Peyer's patch (tissue), 4 donors: ENCODE measurements at places on chromosomes 3 and 15.

DNA sequence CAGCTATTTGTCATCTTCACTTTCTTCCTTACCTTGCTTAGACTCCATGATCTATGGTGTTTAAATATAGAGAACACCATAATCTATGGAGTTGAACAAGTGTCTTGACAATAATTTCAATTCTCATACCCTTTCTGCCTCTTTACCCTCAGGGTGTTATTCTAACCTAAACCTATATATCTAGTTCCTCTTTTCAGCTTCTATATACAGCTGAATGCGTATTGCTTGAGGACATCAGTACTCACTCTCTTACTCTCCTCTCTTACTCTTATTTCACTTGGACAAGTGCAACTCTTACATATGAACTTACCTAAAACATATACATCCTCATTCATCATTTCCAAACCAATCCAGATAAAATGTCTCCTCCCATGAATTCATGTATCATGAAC is 187.1 kb downstream of the RAP2B start:
- DNase-seq: no peak
- H3K36me3 ChIP-seq: no peaks in the 10 kb centered on the region
- H3K4me3 ChIP-seq: no peak overlapping the region
- no peak overlapping the region for H3K27ac ChIP-seq
- no peaks in the 10 kb centered on the region for H3K27me3 ChIP-seq

DNA sequence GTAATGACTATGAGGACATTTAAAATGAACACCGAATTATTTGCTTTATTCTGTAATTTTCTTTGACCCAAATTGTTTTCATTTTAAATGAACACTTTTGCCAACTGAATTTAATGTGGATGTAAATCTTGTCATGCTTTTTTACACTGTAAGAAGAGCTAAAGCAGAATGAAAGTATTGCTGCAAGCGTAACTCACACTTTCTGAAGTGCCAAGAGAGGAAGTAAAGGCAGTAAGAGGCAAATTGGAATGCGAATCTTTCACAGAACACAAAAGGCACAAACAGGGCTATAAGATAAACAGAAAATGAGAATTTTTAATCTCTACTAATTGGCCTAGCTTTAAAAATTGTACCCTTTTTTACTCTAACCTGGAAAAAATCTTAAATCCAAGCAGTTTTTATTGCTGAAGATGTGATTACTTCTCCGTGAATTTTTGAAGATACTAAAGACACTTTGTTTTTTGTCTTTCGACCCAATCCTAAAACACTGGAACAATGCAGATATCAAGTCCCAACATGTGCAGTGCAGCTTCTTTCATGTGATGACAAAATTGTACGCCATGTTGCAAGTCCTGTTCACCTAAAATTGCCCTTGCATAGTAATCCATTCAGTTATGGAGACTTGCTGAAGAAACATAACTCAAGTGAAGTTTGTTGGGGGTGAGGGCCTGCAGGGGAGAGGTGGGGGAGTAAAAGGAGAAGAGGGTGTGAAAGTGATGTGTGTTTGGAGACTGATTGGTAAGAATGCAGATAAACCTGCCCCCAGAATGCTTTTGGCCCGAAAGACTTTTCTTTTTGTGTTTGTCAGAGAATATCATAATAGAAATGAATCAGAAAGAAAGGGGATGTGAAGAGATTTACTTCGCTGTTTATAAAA is 1.4 kb downstream of the ARID3B start:
- H3K36me3 ChIP-seq: peaks cover 3% of the 10 kb centered on the region
- H3K4me3 ChIP-seq: peak overlapping the region; percentile 92
- H3K27ac ChIP-seq: peak overlapping the region; percentile 95

DNA sequence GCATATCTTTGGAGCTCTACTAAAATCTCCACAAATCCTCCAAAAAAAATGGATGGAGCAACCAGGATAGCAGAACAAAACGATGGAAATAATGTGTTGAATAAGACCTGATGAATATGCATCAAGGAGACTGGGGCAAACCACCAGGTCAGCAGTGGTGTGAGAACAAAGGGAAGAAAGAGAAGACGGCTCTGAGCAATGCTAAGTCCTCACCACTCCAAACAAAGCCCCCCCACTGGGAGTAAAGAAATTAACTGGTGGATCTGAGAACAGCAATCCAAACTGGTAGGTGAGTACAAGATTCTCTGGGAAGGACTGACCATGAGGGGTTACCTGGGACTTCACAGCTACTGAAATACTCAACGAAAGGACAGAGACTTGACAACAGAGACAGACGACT is 977.3 kb downstream of the TBL1XR1 start:
- H3K4me1 ChIP-seq: no peaks in the 10 kb centered on the region
- no peak overlapping the region for H3K4me3 ChIP-seq
- no peaks in the 10 kb centered on the region for H3K27me3 ChIP-seq
- no peak for DNase-seq
- H3K27ac ChIP-seq: no peak overlapping the region

- DNase-seq: no peak
- no peak overlapping the region for H3K27ac ChIP-seq
- no peaks in the 10 kb centered on the region for H3K4me1 ChIP-seq
Measured at GRCh38 chr15:52394118-52394517, 98.5 kb upstream of the MYO5C start.

- H3K36me3 ChIP-seq: no peaks in the 10 kb centered on the region
- no peak overlapping the region for H3K4me3 ChIP-seq
- no peak for DNase-seq
- H3K27me3 ChIP-seq: no peaks in the 10 kb centered on the region
- H3K4me1 ChIP-seq: no peaks in the 10 kb centered on the region
Measured at GRCh38 chr3:59580499-59580898, 530.7 kb upstream of the CFAP20DC start.

DNA sequence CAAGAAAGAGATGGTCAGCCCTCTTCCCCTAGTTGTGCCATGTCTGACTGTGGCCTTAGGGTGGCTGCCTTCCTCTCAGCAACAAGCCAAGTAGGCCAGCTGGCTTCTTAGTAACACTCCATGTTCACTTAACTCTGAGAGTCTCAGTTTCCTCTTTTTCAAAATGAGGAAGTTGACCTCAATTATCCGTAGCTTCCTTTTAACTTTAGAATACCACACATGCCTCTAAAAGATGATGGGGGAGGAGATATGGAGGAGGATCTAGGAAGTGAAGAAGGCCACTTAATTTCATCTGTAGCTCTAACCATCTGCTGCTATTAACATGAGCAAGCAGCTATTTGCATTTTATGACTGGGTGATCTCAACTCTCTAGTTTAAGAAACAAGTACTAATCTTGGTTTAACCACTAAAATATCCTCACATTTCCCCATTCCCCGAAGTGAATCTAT is 32.9 kb downstream of the CD200R1L start:
- H3K36me3 ChIP-seq: no peaks in the 10 kb centered on the region
- H3K27me3 ChIP-seq: no peaks in the 10 kb centered on the region
- DNase-seq: no peak
- no peak overlapping the region for H3K27ac ChIP-seq
- H3K4me3 ChIP-seq: no peak overlapping the region
- no peaks in the 10 kb centered on the region for H3K4me1 ChIP-seq

- no peaks in the 10 kb centered on the region for H3K27me3 ChIP-seq
- H3K27ac ChIP-seq: no peak overlapping the region
- no peak for DNase-seq
- H3K36me3 ChIP-seq: no peaks in the 10 kb centered on the region
- H3K4me1 ChIP-seq: no peaks in the 10 kb centered on the region
Measured at GRCh38 chr15:81015621-81016488, 15.1 kb downstream of the TLNRD1 start.

DNA sequence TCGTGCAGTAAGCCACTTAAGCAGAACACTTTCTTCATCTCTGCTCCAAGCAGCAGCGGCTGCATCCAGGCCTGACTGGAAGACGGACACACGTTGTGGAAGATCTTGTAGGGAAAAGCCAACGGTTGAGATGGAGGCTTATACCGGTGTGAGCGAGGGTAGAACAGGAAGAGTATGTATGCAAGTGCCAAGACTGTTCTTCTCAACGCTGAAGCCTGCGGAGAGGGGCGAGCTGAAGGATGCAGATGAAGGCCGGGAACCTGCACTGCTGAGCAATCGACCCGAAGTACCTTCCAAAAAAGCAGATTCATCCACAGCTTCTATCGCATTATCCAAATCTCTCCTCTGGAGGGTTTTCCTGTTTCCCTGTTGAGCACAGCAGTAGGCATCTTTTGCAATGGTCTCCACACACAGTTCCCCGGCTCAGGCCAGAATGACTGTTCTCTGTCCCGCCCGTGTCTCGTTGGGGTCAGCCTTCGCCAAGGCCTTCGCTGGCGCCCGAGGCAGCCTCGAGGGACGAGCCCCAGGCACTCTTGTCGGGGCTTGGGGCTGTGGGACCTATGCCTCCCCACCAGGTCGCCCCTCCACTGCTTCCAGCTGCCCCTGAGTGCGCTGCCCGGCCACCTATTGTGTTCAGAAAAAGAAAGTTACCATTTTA is 22.2 kb upstream of the DYNC1LI1 start:
- H3K4me3 ChIP-seq: no peak overlapping the region
- no peak for DNase-seq
- H3K4me1 ChIP-seq: no peaks in the 10 kb centered on the region

GRCh38 chr3:156787001-156787400 is 39.2 kb upstream of the LEKR1 start:
- no peak for DNase-seq
- no peaks in the 10 kb centered on the region for H3K36me3 ChIP-seq
- H3K4me3 ChIP-seq: no peak overlapping the region
- H3K4me1 ChIP-seq: no peaks in the 10 kb centered on the region
- no peak overlapping the region for H3K27ac ChIP-seq

DNA sequence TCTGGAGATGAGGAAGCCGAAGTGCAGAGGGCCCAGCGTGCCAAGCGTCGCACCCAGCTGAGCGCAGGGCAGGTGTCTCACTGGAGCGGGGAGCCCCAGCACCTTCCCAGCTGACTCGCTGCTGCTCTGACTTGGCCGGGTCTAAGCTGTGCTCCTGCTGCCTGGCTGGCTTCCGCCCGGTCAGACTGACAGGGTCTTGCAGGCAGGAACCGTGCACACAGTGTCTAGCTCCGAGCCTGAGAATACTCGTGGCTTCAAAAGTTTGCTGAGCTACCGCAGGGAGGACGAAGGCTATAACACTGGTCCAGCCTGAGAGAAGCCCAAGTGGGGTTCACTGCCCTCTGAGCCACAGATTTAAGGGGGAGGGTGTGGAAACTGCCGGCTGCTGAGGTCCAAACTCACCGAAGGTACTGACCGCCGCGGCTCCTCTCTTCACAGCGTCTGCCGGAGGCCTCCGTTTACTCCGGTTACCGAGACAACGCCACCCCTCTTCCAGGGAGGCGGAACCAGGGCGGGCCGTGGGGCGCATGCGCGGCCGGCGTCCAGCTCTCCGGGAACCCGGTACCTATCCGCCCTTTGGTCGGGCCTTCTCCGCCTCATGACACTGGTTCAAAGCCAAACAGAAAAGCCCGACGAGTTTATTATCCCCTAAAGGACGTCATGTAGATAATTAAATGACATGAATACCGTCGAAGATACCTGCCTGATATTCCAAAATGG is at the start of gene CFAP44:
TSS of gene CFAP44 (minus strand) at position 443 of the 720 bp plus-strand sequence. CDS start 7,829 bp downstream, outside the sequence.
- no peaks in the 10 kb centered on the region for H3K27me3 ChIP-seq
- no peaks in the 10 kb centered on the region for H3K4me1 ChIP-seq
- H3K36me3 ChIP-seq: no peaks in the 10 kb centered on the region
- H3K27ac ChIP-seq: no peak within 1 kb of the TSS
- peak; percentile 85 for DNase-seq

- DNase-seq: no peak
- H3K36me3 ChIP-seq: no peaks in the 10 kb centered on the region
- H3K4me3 ChIP-seq: no peak overlapping the region
- no peaks in the 10 kb centered on the region for H3K4me1 ChIP-seq
Measured at GRCh38 chr3:139716908-139717485, 39.2 kb upstream of the NMNAT3 start.

DNA sequence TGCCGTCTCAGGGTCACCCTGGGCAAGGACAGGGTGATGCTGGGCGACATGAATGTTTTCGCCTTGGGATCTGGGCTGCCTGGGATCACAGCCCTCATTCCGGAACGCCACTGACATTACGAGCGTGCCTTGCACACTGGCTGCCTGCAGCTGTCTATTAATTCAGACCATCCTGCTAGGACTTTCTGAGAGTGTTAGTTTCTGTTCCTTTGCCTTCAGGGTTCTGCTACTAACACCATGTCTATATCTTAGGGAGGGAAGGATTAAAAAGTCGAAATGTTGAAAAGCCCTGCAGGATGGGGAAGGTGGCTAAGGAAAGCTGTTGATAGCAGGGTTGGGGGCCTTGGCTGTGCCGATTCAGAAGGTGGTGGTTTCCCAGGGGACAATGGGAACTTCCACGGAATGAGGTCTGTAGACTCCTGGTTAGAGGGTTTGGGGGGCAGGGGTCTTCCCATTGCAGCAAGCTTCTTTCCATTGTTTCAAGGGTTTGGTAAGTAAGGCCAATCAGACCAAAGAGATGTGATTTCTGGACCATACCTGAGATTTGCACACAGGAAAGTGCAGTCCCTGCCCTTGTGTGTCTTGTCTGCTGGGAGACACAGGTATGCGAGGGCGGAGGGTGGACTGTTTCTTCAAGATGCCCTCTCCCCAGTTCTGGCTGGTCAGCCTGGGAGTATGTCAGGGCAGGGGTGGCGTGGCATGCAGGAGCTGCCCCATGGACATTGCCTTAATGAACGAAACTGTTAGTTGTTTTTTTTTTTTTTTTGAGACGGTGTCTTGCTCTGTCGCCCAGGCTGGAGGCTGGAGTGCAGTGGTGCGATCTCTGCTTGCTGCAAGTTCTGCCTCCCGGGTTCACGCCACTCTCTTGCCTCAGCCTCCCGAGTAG is 50.9 kb downstream of the RGMA start:
- no peak overlapping the region for H3K4me3 ChIP-seq
- no peaks in the 10 kb centered on the region for H3K36me3 ChIP-seq
- H3K27ac ChIP-seq: no peak overlapping the region
- no peaks in the 10 kb centered on the region for H3K4me1 ChIP-seq

GRCh38 chr3:113158171-113158570 is 53.2 kb upstream of the BOC start:
- no peak for DNase-seq
- H3K27ac ChIP-seq: peak overlapping the region; percentile 13
- no peaks in the 10 kb centered on the region for H3K36me3 ChIP-seq
- no peak overlapping the region for H3K4me3 ChIP-seq
- no peaks in the 10 kb centered on the region for H3K4me1 ChIP-seq

GRCh38 chr3:81778678-81779182 is 17.3 kb upstream of the GBE1 start:
- H3K27me3 ChIP-seq: no peaks in the 10 kb centered on the region
- H3K4me3 ChIP-seq: no peak overlapping the region
- H3K27ac ChIP-seq: no peak overlapping the region
- H3K36me3 ChIP-seq: no peaks in the 10 kb centered on the region
- no peak for DNase-seq

GRCh38 chr3:156388497-156389448 is 166.1 kb downstream of the SSR3 start:
- no peak overlapping the region for H3K27ac ChIP-seq
- no peaks in the 10 kb centered on the region for H3K27me3 ChIP-seq
- no peaks in the 10 kb centered on the region for H3K36me3 ChIP-seq
- H3K4me1 ChIP-seq: no peaks in the 10 kb centered on the region
- no peak overlapping the region for H3K4me3 ChIP-seq
- DNase-seq: no peak

GRCh38 chr3:31124373-31124772 is 229.9 kb upstream of the GADL1 start:
- no peaks in the 10 kb centered on the region for H3K36me3 ChIP-seq
- H3K27me3 ChIP-seq: no peaks in the 10 kb centered on the region
- no peak overlapping the region for H3K27ac ChIP-seq

- no peak overlapping the region for H3K27ac ChIP-seq
- H3K27me3 ChIP-seq: no peaks in the 10 kb centered on the region
- H3K36me3 ChIP-seq: no peaks in the 10 kb centered on the region
- no peak for DNase-seq
Measured at GRCh38 chr3:33942483-33943150, 144.2 kb downstream of the PDCD6IP start.

- no peak for DNase-seq
- no peak overlapping the region for H3K4me3 ChIP-seq
- H3K27me3 ChIP-seq: no peaks in the 10 kb centered on the region
Measured at GRCh38 chr3:170767576-170767941, 102.4 kb downstream of the RPL22L1 start.
